ENCODE measurements at places on chromosomes 7 and 10.

DNA sequence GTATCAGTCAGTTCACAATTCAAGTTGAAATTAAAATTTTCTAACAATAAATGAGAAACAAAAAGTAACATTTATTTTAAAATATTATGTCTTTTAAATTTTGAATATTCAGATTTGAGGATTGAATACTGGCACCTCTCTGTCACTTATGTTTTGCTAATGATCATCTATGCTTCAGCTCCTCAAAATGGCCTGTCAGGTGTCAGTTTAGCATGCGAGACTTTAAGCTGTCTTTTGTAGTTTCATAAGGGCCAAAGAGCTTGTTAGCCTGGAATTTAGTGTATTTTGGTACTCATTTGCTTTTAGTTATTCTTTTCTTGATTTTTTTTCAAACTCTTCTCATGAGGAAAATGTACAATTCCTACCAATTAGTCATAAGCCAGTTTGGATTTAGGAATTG lies 102.0 kb upstream of the RPA3 start:
- no peak for DNase-seq

DNA sequence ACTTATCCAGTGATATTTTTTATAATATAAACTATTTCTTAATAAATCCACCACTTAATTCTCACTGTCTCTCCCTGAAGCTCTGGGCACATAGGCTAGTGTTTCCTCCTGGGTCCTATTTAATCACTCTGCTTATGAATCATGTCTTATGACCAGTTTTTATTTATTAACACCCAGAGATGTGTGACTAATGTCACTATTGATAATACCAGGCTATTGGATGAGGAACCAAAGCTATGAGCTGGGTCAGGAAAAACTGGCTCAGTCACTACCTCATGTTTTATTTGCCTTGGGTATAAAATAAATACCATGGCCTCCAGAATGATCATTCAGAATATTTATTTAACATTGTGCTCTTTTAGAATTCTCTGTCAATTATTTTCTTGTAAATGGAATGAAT lies 5.2 kb downstream of the SEMA3E start:
- DNase-seq: peak; percentile 96

GRCh38 chr7:50396856-50397255 lies 53.3 kb downstream of the FIGNL1 start:
- DNase-seq: no peak

DNA sequence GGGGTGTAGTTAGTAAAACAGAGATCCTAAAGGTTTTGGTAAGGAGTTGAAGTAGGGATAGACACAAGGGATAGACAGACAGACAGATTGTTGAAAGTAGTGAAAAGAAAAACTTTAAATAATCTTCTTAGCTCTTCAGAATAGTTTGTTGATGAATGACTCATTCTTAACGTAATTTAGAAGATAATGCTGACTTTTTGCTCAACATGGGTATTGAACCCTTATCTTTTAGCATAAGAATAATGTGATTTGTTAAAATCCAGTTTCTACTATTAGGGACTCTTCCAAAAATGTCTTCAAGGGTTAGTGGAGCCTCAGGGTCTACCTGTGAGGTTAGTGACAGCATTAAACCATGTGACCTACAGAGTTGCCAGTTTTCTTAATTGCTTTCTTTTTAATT lies 411.2 kb downstream of the ETV1 start:
- DNase-seq: no peak

GRCh38 chr10:35912615-35913569 lies 270.8 kb upstream of the FZD8 start:
- no peak for DNase-seq

GRCh38 chr7:44905002-44905635 lies 19.8 kb upstream of the PURB start:
- DNase-seq: no peak

GRCh38 chr7:106376026-106376799 lies 91.4 kb upstream of the NAMPT start:
- DNase-seq: no peak

DNA sequence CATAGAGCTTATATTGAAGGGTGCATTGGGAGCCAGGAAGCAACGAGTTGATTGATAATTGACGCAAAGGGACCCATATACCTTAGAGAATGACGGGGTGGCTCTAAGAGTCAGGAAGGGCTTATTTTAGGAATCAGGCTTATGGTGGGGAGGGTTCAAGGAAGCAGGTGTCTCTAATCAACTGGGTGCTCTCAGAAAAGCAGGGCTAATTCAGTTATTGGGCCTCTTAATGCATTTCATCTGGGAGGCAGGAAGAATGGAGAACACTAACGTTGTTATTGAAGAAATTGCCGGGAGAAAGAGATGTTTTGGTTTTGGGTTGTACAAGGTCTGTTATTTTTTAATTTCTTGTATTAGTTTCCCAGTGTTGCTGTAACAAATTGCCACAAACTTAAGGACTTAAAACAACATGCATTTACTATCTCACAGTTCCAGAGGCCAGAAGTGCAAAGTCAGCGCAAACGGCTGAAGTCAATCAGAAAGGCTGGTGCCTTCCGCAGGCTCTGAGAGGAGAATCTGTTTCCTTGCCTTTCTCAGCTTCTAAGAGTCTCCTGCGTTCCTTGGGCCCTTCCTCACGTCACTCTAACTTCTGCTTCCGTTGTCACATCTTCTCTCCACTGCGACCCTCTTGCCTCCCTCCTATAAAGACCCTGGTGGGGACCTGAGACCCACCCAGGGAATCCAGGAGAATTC lies 328.4 kb upstream of the C7orf33 start:
- DNase-seq: no peak

DNA sequence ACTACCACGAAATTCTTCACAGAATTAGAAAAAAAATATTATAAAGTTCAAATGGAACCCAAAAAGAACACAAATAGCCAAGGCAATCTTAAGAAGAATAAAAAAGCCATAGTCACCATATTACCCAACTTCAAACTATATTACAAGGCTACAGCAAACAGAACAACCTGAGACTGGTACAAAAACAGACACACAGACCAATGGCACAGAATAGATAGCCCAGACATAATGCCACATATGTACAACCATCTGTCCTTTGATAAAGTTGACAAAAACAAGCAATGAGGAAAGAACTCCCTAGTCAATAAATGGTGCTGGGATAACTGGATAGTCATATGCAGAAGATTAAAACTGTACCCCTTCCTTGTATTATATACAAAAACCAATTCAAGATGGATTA lies 808.5 kb upstream of the ZWINT start:
- DNase-seq: no peak

GRCh38 chr10:132150777-132151176 lies 36.0 kb upstream of the DPYSL4 start:
- DNase-seq: no peak

- DNase-seq: no peak
These were observed 217.2 kb downstream of the XPNPEP1 start for GRCh38 chr10:109706026-109706560.

GRCh38 chr7:148527717-148528168 lies 62.8 kb upstream of the C7orf33 start:
- peak; percentile 97 for DNase-seq

DNA sequence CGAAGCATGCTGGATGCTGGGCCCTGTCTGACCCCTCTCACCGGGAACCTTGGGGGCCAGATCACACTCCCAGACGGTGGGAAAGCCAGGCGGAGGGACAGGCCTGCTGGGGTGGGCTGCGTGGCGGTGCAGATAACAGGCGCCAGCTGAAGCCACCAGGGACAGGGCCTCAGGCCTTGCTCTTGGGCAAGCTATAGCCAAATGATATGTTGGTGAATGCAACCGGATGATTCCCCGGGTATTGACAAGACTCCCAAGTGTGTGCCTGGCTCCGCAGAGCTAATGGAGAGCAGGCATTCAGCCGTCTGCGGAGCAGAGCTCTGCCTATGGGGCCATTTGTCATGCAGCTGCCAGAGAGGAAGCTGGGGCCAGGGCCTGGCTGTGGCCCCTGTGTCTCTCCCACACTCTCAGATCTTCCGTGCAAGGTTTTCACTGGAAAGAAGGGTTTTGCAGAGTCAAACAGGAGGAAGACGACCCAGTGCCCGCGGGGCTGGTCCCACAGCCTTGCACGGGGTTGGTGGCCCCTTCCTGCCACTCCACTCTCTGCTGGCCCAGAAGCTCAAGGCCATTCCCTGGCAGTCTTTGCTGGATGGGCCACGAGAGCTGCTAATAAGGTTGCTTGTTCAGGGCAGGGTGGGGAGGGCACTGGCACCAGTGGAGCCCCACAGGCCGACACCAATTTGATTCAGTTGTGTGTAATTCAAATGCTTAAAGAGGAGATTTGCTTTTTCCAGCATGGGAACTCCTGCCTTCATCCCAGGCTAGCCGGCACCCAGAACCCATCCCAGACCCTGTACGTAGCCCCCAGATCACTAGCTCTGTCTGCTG lies 91.8 kb downstream of the PRKAG2 start:
- no peak for DNase-seq

DNA sequence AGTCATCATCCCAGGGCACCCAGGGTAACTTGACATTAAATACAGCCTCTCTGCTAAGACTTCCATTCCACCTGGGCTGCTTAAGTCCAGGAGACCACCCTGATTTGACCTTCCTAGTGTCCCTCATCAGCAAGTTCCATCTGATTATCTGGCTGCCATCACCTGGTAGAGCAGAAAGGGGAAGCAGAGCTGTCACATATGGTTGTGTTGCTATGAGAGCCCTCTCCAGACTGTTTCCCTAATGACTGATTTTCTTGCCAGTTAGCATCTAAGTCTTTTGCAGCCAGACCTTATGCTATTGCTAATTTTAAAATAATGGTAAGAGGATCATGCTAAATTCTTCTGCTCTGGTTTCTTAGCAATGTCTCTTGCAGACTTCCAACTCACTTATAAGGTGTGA lies 38.7 kb downstream of the KCNH2 start:
- DNase-seq: no peak

- peak; percentile 35 for DNase-seq
These were observed 50.9 kb downstream of the RSBN1L start for GRCh38 chr7:77747178-77747577.

DNA sequence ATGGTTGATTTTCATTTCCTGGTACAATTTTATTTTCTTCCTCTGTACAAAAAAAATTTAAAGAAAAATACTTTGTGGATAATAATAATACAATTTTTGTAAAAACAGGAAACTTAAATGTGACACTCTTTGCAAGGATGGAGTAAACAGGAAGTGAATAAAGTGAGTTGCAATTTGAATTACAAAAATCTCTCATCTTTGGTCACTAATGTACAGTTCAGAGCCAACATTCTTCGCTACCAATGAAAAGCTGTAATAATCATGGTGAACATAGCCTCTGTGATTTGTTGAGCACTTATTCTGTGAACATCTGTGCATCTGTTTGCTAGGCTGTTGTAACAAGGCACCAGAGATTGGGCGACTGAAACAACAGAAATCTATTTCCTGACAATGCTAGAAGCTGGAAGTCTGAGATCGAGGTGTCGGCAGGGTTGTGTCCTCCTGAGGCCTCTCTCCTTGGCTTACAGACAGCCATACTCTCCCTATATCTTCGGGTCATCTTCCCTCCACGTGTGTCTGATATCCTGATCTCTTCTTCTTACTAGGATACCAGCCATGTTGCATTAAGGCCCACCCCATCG lies 295.3 kb upstream of the KLF6 start:
- no peak for DNase-seq

DNA sequence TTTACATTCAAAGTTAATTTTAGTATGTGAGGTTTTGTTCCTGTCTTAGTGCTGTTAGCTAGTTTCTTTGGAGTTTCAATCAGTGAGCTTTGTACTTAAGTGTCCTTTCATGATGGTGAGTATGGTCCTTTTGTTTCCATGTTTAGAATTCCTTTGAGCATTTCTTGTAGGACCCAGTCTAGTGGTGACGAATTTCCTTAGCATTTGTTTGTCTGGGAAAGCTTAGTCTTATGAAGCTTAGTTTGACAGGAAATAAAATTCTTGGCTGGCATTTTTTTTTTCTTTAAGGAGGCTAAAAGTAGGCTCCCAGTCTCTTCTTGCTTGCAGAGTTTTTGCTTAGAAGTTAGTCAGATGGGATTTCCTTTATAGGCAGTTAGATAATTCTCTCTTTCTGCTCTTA lies 209.2 kb upstream of the SEMA3C start:
- no peak for DNase-seq

GRCh38 chr7:8249121-8249520 lies 12.8 kb downstream of the ICA1 start:
- no peak for DNase-seq

DNA sequence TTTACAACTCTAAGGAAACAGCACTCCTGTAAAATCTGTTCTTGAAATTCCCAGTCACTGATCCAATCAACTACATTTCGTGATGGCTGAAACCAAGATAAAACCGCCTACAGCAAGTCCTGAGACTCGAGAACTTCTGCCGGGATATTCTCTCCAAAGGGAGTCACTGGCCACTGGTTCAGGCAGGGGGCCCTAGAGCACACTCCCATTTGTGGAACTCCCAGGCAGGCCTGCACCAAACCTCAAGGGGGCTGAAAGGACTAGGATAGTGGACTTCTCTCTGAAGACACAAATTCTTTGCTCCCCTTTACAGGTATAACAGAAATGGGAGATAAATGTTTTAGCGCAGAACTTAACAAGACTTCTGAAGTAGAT lies 16.3 kb downstream of the CYTH3 start:
- DNase-seq: no peak

GRCh38 chr10:117936976-117937375 lies 109.8 kb downstream of the RAB11FIP2 start:
- no peak for DNase-seq

DNA sequence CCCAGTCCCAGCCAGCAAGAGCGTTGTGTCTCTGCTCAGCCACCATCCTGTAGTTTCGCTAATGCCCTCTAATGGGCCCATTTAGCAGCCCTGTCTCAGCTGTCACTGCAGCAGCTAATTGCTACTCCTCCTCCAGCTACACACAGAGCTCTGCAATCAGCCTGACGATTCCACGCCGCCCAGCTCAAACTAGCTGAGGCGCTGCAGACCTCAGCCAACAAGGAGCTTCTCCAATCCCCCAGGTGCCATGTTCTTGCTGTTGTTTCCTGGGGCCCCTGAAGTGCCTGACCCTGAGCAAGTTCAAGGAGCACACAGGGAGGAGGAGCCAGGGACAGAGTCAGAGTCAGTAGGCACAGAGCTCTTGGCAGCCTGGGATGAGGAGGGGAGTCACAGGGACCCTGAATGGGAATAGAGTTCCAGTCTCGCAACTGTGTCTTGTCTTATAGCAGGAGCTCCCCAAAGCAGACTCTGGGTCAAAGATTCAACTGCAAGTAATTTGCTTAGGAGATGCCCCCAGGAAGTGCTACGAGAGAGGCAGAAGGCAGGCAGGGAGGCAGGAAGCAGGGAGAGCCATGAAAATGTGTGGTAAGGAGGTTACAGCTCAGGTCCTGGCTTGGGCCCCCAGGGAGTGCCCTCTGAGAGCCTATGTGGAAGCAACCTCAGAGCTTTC lies 135.8 kb upstream of the UNC5B start:
- DNase-seq: no peak

GRCh38 chr10:33947544-33947943 lies 613.1 kb upstream of the NRP1 start:
- DNase-seq: no peak

DNA sequence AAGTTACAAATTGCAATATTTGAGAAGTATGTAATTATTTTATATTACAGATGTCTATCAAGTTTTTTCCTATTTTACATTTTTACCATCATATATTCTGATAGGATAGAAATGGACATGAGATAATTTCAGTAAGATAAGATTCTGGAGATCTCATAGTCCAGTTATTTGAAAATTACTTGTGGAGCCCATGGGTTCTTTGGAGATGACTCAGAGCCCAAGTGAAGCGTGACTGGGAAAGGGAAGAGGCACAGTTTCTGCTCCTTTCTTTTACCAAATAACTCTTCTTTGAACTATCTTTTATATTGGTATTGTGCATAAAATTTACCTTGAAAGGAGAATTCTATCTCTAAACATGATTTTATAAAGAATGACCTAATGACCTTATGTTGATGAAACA lies 2.4 kb downstream of the CD36 start:
- DNase-seq: peak; percentile 42

Measured in DMS53 (cell line).